ENCODE measurements at places on chromosomes 12 and 14.

DNA sequence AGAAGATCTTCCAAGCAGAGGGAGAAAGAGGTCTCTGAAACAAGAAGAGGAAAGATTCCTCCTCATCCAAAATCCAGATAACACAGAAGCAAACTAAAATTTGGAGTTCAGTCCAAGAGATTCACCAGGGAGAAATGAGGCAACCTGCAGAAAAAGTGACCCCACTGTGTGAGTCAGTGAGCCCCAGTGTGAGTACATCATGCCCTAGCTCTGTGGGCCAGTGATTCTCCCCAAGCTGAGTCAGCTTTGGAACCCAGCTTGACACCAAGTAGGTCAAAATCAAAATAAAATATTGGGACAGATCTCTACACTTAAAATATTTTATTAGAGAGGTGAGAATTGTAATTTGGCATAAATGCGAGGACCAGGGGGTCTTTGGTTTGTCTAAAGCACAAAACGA is 17.2 kb downstream of the CLEC2B start:
- no peak for DNase-seq

- no peak for DNase-seq
These were observed 51.7 kb upstream of the RIN3 start for GRCh38 chr14:92461891-92462290.

- DNase-seq: peak; percentile 24
These were observed 374.8 kb downstream of the RMST start for GRCh38 chr12:97837401-97837800.

- DNase-seq: no peak
These were observed 17.3 kb downstream of the EPYC start for GRCh38 chr12:90987520-90987919.

- no peak for DNase-seq
These were observed 3.2 kb downstream of the CRIP2 start for GRCh38 chr14:105477660-105478397.

GRCh38 chr14:99473458-99473857 is 7.2 kb downstream of the SETD3 start:
- DNase-seq: no peak

DNA sequence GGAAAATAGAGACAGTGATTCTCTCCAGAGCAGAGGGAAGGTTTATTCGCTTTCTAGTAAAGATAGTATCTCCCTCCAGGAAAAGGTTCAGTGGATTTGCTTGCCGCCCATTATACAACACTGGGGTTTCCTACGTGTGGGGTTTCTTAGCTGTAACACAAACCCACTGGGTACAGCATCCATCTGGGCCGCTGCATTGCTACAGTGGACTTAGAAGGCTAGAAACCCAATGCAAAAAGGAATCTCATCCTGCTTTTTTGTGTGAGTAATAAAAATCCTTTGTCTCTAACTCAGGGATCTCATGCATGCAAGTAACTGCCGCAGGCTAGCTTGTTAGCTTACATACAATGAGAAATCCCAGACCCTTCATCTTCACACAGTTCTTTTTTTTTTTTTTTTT is 67.1 kb upstream of the BCL2L14 start:
- no peak for DNase-seq

DNA sequence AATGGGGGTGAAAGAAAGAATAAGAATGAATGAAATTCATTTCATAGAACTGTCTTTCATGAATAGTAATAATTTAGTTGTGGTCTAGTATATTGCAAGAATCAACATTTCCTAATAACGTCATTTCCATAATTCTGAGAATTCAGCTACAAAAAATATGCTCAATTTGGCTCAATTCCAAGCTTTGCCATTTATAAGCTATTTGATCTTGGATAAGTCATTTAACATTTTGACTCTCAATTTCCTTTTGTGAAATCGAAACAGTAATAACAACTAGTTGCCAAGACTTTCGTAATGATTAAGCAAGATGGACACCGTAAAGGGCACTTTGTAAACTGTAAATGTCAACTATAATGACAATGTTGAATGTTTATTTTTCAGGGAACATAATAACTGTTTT is 18.1 kb downstream of the NOS1 start:
- DNase-seq: no peak

DNA sequence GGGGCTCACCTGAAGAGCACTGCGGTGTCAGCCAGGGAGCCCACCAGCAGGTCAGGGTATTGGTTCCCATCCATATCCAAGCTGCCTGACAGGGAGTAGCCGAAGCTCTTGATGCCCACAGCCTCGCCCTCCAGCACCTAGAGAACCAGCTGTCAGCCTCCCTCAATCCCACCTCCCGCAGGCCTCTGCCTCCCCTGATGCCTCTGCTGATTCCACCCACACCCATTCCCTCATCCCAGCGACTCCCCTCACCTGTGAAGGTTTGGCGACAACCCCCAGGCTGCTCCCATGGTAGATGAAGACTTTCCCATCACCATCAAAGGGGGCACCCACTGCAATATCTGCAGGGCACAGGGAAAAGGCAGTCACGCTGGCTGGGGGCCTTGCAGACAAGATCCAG is 10.0 kb downstream of the ITGA7 start:
- DNase-seq: no peak

DNA sequence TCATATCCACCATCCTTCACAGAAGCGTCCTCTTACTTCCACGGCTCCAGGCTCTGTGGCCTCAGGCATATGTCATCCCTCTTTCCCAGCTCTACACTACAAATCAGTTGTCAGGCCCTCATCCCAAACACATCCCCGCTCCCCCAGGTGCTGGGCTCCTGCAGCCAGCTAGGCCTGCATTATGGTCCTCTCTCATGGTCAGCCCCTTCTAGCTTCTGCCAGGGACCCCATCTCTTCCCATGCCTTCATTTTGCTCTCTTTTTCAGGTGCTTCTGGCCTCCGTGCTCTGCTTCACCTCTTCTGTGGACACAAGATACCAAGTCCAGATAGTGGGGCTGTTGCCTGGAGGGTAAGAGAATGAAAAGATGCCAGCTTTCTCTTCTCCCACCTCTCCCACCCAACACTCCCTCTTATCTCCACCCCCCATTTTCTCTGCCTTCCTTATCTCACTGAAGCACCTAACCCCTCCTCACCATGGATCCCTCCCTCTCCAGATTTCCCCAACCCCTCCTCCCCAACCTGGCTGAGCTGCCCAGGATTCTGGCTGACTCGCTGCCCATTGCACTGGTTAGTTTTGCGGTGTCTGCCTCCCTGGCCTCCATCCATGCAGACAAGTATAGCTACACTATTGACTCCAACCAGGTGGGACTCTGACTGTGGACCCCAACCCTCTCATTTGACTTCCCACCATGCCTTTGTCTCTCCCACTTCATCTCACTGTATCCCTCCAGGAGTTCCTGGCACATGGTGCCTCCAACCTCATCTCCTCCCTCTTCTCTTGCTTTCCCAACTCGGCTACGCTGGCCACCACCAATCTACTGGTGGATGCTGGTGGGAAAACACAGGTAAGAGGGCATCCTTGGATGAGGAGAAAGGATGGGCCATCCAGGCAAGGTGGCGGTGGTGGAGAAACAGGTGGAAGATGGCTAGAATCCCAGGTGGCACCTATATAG is 10.4 kb downstream of the B4GALNT1 start:
- DNase-seq: no peak

GRCh38 chr12:26749781-26750180 is 83.2 kb downstream of the ITPR2 start:
- no peak for DNase-seq

DNA sequence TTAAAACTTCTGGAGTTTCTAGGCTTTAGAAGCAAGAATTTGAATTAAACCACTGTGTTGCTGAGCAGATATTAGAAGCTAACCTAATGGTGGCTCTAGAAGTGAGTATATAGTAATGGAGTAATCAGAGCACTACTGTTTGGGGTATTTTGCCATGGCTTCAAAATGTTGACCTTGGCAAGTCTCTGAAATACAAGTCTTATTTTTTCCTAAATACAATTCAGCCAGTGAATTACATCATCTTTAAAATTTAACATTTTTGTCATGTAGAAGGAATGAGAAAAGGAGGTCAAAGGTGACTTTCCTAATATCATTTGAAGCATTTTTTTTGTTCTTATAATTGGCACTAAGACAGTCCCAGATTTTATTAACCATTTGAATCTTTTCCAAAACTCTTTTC is 25.2 kb downstream of the PMCH start:
- no peak for DNase-seq

- no peak for DNase-seq
These were observed 10.7 kb downstream of the DYRK4 start for GRCh38 chr12:4572680-4573079.

GRCh38 chr12:5232826-5233500 is 189.3 kb downstream of the KCNA5 start:
- DNase-seq: no peak

GRCh38 chr14:24262821-24263733 is at the start of gene TGM1:
TGM1 (minus strand) TSS chr14:24263177; CDS start chr14:24262352, 825 bp downstream.
- DNase-seq: no peak

GRCh38 chr14:26026384-26026783 is 571.4 kb downstream of the NOVA1 start:
- DNase-seq: no peak

DNA sequence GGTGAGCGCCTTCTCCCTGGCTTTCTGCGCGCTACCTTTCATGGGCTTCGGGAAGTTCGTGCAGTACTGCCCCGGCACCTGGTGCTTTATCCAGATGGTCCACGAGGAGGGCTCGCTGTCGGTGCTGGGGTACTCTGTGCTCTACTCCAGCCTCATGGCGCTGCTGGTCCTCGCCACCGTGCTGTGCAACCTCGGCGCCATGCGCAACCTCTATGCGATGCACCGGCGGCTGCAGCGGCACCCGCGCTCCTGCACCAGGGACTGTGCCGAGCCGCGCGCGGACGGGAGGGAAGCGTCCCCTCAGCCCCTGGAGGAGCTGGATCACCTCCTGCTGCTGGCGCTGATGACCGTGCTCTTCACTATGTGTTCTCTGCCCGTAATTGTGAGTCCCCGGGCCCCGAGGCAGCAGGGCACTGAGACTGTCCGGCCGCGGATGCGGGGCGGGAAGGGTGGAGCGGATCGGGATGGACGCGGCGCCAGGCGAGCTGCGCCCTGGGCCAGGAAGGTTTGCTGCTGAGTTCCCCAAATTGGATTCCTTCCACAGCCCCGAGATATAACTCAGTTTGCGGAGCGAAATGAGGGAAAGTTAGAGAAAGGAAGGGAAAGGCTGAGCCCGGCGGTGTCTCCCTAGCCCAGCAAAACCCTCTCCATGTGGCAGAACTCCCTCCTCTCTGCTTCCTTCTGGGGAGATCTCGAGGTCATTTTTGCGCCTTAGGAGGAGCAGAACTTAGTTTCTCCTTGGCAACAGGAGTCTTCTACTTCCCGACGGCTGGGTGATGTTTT is 972 bp downstream of the PTGDR start:
- DNase-seq: no peak

GRCh38 chr14:104706733-104707607 is 17.1 kb upstream of the ADSS1 start:
- DNase-seq: no peak

DNA sequence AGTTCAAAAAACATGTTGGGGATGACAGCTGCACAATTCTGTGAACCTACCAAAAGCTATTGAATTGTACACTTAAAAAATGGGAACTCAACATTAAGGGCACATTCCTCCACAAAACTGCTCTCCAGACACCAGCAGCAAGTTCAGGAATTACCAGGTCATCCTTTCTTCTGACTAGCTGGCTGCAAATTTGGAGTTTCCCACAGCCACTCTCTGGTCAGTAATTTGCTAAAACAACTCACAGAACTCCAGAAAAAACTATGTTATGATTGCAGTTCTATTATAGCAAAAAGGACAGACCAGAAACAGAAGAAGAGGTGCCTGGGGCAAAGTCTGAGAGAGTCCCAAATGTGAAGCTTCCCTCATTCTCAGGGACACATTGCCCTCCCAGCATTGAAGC is 20.1 kb upstream of the PLEKHD1 start:
- DNase-seq: no peak

GRCh38 chr14:54138354-54139038 is 181.9 kb upstream of the BMP4 start:
- no peak for DNase-seq

- no peak for DNase-seq
These were observed 87.0 kb downstream of the SAMD4A start for GRCh38 chr14:54653712-54654469.

All from Calu3 (cell line).